Fibroblast of pulmonary artery (primary cell): ENCODE measurements at places on chromosomes 3 and 15.

DNA sequence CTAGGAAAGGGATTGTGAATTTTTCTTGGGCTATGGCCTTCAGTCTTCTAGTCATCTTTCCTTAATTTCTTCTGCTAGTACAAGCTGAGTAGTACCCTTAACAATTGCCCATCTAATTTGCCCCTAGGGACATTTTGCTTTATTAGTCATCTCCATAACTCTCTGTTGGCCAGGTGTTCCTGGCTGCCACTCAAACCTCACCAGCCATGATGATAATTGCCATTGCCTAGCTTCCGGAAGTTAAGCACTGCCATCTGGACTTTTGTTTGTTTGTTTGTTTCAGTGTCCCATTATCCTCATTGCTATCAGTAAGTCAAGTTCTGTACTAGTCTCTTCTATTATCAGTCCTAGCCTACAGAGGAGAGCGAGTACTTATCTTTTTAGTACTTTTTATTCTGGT lies 36.6 kb upstream of the UBL7 start:
- no peak for DNase-seq

GRCh38 chr3:21790466-21790865 lies 39.5 kb upstream of the ZNF385D start:
- no peak for DNase-seq

DNA sequence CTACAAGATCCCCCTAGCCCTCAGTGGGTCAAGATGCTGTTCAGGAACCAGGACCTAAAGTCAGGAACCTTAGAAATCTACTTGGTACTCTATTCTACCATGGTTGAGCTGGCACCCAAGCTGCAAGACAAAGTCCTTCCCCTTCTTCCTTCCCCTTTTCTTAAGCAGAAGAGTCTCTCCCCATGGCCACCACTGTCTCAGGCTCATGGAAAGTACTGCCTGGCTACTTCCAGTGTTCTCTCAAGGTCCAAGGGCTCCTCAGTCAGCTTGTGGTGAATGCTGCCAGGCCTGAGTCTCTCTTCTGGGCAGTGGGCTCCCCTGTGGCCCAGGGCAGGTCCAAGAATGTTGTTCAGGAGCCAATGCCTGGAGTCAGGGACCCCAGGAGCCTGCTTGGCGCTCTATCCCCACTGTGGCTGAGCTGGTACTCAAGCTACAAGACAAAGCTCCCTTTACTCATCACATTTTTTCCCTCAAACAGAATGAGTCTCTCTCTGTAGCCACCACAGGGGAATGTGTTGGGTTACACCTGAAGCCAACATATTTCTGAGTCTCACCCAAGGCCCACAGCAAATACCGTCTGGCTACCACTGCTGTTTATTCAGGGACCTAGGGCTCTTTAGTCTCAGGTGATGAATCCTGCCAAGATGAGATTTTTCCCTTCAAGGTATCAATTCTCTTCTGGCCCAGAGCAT lies 18.1 kb upstream of the SLC27A2 start:
- no peak for DNase-seq

GRCh38 chr15:38042211-38042610 lies 107.8 kb downstream of the TMCO5A start:
- no peak for DNase-seq

GRCh38 chr15:95105229-95105628 lies 873.9 kb downstream of the MCTP2 start:
- DNase-seq, result peak; percentile 51

DNA sequence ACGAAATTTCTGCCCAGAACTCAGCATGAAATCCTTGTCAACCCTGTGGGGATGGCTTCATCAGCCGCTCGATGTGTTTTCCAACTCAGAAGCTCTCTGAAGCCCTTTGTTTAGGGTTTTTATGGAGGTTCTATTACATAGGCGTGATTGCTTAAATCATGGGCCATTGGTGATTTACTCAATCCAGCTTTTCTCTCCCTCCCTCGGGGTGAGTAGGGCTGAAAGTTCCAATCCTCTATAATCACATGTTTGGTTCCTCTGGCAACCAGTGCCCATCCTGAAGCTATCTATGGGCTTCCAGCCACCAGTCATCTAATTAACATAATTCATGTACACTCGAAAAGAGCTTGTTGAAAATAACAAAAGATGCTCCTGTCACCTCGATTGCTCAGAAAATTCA lies 51.6 kb downstream of the GATM start:
- DNase-seq, result no peak

DNA sequence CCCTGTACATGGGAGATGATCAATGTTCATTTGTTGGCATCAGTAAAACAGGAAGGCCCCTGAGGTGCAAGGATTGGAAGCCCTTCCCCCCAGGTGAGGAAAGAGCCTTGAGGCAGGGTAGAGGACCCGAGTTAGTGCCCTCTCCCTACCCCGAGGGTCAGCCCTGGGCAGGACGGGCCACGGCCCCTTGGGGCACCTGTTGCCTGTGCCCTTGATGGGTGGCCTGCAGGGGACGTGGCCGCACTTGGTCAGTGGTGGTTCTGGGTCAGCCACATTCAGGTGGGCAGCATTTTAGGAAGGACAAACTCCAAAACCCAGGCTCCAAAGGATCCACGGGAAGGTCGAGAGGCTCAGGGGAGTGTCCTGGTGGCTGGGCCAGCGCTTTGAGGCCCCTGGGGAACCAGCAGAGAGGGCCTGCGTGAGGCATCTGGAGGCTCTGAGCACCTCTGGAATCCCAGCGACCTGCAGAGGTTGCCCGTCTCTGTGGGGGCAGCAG lies 15.8 kb upstream of the RPUSD3 start:
- no peak for DNase-seq

GRCh38 chr3:134483195-134483900 lies 2.4 kb downstream of the ANAPC13 start:
- peak; percentile 70 for DNase-seq

DNA sequence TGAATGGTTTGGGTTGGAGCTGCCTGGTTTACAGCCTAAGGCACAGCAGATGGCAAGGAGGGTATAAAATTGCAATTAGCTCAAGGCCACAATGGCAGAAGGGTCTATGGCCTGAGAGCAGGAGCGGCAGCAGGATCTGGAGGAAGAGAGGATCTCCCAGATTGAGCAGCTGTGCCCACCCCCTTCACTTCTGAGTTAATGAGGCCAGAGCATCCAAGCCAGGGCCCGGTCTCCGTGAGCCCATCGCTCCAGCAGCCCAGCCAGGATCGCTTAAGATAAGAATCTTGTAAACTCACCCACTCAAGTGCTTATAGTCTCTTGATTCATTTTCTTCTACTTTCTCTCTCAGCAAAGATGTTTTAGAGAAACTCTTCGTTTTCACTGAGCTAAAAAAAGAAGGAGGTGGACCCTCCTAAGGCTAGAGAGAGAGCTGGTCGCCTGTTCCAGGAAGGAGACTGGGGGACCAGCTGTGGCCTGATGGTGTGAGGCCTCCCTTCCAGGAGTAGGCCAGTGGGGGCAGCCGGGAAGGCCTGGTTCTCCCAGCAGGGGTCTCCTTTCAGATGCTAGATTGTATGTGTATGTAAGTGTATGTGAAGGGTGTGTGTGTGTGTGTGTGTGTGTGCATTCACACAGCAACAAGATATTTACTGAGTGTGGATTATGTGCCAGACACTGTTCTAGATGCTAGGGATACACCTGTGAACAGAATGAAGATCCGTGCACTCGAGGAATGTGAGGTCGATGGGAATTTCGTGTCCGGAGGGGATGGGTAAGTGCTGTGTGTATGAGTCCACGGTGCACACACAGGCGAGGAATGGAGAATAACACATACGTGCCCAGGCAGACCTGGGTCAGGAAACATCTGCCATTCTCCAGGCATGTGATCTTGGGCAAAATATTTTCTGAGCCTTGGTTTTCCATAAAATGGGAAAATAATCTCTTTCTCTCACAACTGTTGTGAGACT lies 18.6 kb downstream of the MAGEF1 start:
- no peak for DNase-seq

GRCh38 chr15:88238618-88239430 lies 17.7 kb downstream of the NTRK3 start:
- DNase-seq, result peak; percentile 94

GRCh38 chr3:139456386-139456785 lies 19.9 kb downstream of the RBP2 start:
- no peak for DNase-seq

- DNase-seq, result no peak
Observed at GRCh38 chr15:101570241-101570640, 80.7 kb upstream of the PCSK6 start.

GRCh38 chr3:66490984-66491383 lies 9.8 kb downstream of the LRIG1 start:
- no peak for DNase-seq

GRCh38 chr3:46998121-46998851 lies 18.8 kb downstream of the NBEAL2 start:
- DNase-seq, result peak; percentile 57

GRCh38 chr15:101372149-101372577 lies 77.1 kb upstream of the SNRPA1 start:
- DNase-seq, result peak; percentile 24

GRCh38 chr15:71790081-71790480 lies 20.3 kb upstream of the NR2E3 start:
- no peak for DNase-seq
